ENCODE measurements at places on chromosomes 12 and 14.
A peak's percentile ranks its signal among the peaks of the same experiment; 100 is the strongest.

GRCh38 chr14:75120541-75121291 lies 6.1 kb downstream of the NEK9 start:
- DNase-seq = no peak

- peak; percentile 25 for DNase-seq
Observed at GRCh38 chr12:14629832-14630710, 62.4 kb upstream of the PLBD1 start.

GRCh38 chr12:22350886-22351285 lies 16.4 kb upstream of the ST8SIA1 start:
- no peak for DNase-seq

DNA sequence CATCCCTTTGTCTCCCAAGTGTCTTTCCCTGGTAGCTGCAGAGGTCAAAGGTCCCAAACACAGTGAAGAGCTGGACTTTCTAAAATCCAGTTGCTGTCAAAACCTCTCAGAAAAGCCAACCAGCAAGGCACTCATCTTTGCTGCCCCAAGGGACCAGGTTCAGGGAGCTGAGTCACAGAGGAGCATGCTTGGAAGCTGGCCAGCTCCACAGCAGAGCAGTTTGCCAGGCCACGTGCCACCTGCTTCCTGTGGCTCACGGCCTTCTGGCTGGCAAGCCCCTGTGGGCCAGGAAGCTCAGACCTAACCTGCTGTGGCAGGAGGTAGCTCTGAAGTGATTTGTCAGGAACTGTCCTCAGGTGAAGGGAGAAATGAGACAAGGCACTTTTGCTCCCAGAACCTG lies 3.6 kb downstream of the ISCU start:
- peak; percentile 34 for DNase-seq

- DNase-seq = no peak
Observed at GRCh38 chr14:56633544-56633943, 53.9 kb downstream of the TMEM260 start.

DNA sequence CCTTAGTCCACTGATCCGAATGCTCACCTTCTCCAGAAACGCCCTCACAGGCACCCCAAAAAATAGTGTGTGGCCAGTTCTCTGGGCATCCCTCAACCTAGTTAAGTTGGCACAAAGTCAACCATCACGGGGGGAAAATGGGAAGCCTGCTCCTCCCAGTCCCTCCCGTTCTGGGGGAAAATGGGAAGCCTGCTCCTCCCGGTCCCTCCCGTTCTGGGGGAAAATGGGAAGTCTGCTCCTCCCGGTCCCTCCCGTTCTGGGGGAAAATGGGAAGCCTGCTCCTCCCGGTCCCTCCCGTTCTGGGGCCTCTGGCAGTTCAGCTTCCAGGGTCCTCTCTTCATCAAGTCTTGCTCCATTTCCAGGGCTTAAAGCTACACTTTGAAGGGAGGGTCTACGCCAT lies 106.1 kb downstream of the RIMBP2 start:
- DNase-seq = no peak
